ENCODE measurements at places on chromosomes 7 and 10.

DNA sequence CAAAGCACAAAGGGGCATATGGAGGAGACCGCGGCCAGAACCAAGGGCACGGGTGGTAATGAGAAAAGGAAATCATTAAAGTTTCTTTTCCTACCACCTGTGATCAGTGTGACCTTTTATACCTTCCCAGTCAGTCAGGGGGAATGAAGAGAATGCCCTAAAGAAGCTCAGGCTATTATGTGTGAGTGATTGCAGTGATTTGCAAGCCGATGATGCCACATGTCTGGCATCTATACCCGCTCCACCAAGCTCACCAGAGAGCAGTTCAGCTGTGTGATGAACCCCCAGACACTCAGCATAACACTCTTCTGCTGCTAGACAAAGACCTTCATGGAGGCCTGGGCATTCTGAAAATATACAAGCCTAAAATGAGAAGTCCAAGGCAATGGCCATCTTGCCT is 106.2 kb upstream of the AGK start:
- DNase-seq, result no peak

DNA sequence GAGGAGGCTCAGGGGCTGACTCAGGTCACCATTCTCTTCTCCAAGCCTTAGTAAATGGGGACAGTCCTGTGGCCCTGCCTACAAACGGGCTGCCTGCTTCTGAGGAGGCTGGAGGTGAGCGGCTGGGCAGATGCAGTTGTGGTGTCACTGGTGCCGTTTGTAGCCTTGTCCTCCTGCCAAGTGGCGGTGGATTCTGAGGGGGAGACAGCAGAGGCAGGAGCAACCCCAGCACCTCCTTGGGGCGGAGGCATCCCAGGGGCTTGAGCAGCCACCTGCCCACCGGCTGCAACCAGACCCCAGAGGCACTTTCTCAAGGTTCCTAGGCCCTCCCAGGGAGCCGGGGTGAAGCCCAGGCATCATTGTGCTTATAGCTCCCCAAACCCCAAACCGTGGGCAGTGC is 112.5 kb downstream of the ZMIZ1 start:
- DNase-seq, result no peak

GRCh38 chr7:17055596-17055995 is 173.8 kb upstream of the AGR3 start:
- DNase-seq, result no peak

DNA sequence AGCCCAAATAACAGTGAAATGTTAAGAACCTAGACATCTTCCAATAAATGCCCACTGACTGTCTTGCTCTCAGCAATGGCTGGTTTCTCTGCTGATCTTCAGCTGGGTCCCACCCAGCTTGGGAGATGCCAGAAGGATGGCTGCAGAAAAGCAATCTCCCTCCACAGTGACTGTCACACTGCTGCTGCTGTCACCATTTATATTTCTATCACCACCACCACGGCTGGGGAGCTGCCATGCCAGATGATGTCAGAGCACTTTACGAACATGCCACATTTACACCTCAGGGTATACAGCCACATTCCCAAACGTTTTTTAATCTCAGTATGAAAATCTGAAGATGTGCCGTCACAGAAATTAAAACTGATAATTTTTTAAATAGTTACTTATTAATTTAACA is 29.8 kb upstream of the FRMD4A start:
- DNase-seq, result no peak

GRCh38 chr7:30935569-30935877 is 23.9 kb downstream of the AQP1 start:
- DNase-seq, result no peak

DNA sequence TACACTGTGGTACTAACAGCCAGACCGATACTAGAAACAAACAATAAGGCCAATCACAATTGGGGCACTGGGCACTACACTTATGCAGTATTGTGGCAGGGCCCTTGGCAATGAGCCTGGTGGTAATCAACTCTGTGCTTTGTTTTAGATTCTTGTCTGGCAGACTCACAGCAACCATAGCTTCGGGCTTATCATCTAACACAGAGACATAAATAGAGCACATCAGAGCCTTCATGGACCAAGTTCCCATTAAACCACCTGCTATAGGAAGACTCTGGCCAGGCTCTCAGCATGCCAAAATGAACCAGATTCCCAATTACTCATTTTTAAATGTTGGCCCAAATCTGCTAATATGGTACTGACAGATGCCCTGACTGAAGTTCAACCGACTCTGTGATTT is 218.6 kb downstream of the DGKI start:
- DNase-seq, result no peak

DNA sequence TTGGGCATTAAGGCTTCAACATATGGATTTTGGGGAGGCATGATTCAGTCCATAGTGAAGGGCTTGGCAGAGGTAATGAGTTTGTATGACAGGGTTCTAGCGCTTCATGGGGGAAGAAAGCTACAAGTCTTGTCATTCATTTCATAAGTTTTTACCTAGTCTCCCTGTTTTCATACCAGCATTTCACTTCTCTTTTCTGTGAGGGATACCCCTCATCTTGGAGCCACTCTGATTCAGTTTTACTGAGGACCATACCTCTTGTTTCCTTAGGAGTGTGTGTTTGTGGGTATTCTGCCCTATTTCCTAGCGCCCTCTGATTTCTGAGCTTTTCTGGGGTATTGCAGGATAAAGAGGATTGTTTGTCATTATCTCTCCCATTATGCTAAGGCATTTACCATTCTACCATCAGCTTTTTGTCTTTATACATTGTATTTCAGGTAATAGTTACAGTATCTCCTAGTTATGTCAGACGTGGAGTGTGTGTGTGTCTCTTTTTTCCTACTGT is 6.8 kb downstream of the RSBN1L start:
- no peak for DNase-seq

- DNase-seq, result no peak
Measured at GRCh38 chr7:31053986-31054385, 1.9 kb downstream of the ADCYAP1R1 start.

- DNase-seq, result no peak
Measured at GRCh38 chr7:111718886-111719285, 156.6 kb upstream of the IMMP2L start.

- no peak for DNase-seq
Measured at GRCh38 chr10:13684252-13684791, 97.6 kb downstream of the PRPF18 start.

DNA sequence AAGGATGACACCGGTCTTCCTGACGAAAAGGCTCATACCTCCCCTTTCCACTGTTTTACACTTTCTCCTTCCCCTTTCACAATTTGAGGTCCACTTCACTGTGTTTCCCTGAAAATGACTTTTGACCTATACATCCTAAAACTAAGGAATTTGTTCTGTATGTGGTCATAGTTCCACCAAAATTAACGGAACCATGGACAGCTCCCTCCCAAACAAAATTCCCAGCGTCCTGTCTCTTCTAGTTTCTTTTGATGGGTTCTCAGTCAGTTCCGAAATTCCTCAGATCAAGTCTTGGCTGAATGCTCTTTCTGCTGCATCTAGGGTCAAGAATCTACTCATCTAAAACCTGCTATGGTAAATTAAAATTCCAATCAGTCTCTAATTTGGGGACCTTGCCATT is 1191.9 kb downstream of the CNTNAP2 start:
- no peak for DNase-seq

DNA sequence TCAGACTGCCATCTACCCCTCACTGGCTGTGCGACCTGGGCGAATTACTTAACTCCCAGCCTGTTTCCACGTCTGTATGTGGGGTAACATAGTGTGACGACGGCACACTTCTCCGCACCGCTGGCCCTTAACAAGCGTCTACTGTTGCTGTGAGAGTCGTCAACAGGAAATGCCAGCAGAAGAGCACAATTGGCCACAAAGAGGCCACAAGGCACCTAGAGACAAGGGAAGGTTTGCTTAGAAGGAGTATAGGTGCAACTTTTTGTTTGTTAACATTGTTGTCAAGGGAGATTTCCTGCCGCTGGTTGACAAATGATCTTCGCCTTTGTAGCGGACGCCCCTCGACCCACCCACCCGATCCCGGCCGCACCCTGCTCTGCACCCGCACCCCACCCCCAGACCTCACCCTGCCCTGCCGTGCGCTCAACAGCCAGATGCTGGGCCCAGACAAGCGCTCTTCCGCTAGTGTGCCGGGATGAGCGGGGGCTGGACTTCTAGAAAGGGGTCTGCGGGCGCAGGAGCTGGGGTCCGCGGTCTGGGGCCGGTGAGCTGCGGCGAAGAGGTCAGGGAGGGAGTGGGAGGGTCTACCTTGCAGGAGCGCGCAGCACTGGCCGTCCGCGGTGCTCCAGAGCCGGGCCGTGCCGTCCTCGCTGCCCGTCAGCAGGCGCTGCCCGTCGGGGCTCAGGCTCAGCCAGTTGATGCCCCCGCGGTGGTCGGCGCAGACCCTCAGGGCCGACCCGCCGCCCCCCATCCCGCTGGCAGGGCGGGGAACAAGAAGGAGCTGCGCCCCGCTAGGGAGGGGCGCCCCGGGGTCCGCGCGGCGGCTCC is 785 bp downstream of the WDR86 start:
- no peak for DNase-seq

GRCh38 chr7:106329971-106330733 is 45.4 kb upstream of the NAMPT start:
- DNase-seq, result no peak

DNA sequence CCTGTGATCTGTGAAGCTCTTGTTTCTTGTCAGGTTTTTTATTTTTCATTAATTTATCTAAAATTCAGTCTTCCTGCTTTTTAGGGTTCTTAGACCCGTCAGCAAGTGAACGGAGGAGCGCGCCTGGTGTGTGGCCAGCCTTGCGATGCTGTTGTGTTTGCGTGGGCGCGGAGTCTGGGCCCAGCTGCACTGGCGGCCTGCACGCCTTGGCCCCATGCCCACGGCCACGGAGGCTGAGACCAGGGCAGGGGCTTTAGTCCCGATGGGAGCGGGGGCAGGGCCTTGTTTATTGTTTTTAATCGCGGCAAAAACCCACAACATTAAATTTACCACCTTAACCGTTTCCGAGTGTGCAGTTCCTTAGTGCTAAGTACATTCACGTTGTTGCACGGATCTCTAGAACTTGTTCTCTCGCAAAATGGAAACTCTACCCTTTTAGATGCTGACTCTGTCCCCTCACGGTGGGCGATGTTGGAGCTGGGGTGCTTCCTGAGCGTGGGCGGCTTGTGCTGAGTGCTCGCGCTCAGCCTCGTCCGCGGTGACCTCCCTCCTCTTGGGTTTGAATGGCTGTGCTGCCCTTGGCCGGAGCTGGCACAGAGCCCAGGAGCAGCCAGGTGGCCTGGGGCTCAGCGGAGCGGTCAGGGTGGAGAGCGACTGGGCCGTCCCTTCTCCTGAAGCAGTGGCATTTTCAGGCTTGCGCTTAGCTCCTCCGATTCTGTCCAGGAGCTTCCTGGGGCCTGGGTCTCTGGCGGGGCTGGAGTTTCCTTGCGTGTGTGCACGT is 69.1 kb downstream of the INPP5A start:
- DNase-seq, result no peak

DNA sequence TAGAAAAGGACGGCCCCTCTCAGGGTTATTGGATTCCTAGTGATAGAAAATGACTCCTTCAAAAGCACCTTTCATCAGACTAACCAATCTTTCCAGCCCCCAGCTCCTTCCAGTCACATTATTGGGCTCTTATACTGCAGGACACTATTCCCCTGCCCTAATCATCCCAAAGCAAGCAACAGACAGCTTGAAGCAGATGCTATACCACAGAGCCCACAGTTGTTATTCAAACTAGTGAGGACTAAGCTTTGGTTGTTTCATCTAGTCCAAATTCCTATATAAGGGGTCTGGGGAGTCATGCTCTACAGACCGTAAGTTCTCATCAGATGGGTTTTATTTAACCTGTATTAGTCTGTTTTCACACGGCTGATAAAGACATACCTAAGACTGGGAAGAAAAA is 24.5 kb downstream of the ZC3HAV1L start:
- DNase-seq, result no peak

DNA sequence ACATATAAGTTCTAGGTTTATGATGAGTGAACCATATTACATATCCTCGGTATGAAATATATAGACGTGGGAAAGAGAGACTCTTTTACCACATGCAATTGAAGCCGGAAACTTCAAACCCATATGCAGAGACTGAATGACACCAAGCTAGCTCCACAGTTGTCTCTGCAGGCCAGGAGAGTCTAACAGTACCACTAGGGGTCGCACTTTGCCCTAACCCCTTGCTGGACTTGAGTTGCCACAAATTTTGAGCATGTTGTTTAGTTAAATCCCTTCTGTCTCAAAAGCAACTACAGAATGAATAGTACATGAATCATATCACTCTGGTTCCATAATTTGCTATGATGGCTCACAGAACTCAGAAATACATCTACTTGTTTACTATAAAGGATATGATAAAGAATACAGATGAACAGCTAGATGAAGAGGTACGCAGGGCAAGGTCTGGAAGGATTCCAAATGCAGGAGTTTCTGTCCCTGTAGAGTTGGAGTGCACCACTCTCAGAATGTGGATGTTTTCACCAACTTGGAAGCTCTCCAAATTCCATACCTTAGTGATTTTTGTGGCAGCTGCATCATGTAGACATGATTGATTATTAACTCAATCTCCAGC is 112.4 kb upstream of the YAE1 start:
- peak; percentile 25 for DNase-seq

- DNase-seq, result no peak
Measured at GRCh38 chr7:106472741-106473140, 188.0 kb upstream of the NAMPT start.

- no peak for DNase-seq
Measured at GRCh38 chr10:21327289-21327993, 198.0 kb downstream of the SKIDA1 start.

DNA sequence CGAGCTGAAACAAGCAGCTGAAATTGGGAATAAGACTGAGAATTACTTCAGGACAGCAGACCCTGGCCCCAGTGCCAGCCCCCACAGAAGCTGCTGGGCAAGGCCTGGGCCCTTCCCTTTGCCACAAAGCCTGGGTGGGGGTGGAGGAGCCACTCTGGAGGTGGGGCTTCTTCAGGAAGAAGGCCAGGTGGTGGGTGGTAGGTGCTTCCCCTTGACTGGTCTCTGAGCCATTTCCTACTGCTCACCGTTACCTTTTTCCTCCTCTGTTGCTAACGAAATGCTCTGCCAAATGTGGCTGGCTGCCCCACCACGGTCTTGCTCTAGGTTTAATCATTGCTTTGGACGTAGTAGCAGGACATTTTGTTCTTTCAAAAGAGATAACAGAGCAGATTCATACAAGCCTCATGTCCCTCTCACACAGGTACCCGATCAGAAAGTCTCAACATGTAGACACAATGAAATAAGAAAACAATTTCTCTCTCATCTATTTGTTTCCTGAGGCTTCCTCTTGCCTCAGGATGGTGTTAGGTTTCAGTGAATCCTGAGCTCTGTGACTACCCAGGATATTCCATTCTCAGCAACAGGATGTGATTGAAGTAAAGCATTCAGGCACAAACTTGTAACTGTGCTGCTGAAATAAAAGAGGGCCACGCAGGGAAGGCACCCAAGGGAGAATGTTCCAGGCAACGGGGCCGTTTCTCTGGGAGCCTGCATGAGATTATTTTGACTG is 66.5 kb downstream of the WDR11 start:
- no peak for DNase-seq

DNA sequence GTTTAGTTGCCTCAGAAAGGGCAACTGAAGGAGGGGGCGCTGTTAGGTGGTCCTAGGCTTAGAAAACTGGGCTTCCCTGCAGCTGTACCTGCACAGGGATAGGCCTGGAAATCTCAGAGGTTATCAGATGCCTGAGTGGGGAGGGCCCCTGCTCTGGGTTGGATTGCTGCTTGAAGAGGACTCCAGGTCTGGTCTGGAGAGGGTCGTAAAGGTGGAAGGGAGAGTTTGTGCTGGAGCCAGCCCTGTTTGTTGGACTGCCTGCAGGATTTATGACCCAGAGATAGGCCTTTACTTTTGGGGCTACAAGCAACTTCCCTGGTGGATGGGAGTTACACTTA is 765.9 kb downstream of the GRID1 start:
- no peak for DNase-seq

GRCh38 chr10:18409599-18410397 is 241.6 kb downstream of the NSUN6 start:
- DNase-seq, result no peak

All from A549 (cell line).